ENCODE measurements at places on chromosomes 12 and 14.
A peak's percentile ranks its signal among the peaks of the same experiment; 100 is the strongest.

- DNase-seq: no peak
Measured at GRCh38 chr14:52950898-52951680, at the start of gene FERMT2. TSS of gene FERMT2 (minus strand) at chr14:52951050. CDS start at chr14:52950568, 482 bp downstream.

- no peak for DNase-seq
Measured at GRCh38 chr12:14113031-14113430, 131.6 kb upstream of the GRIN2B start.

- DNase-seq: no peak
Measured at GRCh38 chr12:53254816-53255545, 13.1 kb upstream of the ESPL1 start.

GRCh38 chr12:31008241-31008761 is 65.4 kb upstream of the DDX11 start:
- DNase-seq: no peak

GRCh38 chr12:95130096-95130495 is 56.7 kb upstream of the NR2C1 start:
- no peak for DNase-seq

DNA sequence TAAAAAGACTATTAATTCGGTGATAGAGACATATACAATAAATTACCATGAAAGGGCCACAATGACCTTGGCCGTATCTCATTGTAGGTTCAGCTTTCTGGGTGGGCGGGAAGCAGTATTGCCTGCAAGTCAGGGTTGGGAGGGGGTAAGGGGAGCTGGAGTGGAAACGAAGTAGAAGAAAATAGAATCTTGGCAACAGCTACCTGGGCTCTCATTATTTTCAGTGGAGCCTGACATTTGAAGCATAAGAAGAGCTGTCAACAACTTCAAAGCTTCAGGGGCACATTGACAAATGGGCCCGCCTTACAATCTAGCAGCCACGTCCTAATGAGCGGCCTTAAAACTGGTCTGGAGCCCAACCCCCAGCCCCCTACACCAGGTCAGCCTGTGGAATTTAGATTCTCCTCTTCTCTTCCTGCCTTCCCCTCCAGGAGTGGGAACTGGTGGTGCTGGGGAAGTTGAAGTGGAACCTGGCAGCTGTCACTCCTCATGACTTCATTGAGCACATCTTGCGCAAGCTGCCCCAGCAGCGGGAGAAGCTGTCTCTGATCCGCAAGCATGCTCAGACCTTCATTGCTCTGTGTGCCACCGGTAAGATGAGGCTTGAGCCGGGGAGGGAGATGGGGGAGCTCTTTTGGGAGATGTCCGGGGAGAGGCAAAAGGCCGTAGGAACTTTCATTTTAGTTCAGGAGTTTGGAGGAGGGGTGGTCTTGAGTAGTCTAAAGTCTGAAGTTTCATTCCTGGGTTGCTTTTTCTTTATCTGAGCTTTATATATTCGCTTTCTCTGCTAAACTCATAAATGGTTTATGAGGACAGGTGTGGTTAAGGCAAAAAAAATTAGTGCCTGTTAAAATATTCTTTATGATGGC is 5.0 kb downstream of the CCND2 start:
- no peak for DNase-seq

DNA sequence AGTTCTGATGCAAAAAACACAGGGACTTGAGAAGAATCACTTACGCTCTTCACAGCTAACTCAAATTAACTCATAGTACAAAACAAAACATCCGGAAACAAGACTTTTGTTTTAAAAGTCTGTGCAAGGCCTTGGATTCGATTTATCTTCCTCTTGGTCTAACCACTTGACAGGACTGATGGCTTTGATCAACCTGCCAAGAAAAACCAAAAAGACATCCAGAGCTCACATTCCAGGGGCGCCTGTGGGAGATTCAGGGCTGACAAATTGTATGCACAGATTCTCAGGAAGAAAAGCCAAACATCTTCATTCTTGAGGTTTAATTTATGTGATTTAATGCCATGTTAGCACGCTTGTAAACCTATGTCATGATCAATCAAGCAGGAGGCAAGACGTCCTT is 129.1 kb upstream of the TMCC3 start:
- no peak for DNase-seq

- no peak for DNase-seq
Measured at GRCh38 chr12:55762646-55763045, 19.7 kb downstream of the GDF11 start.

DNA sequence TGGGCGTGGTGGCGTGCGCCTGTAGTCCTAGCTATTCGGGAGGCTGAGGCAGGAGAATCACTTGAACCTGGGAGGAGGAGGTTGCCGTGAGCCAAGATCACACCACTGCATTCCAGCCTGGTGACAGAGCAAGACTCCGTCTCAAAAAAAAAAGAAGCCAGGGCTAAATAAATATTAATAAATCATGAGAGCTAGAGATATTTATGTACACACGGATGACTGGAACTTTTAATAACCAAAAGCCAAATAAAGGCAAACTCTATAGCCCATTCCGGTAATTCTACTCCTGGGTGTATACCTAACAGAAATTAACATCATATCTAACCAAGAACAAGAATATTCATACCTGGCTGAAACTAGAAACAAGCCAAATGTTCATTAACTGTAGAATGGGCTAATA is 7.7 kb upstream of the TRAFD1 start:
- DNase-seq: no peak

- no peak for DNase-seq
Measured at GRCh38 chr12:65742018-65743010, 82.0 kb upstream of the HMGA2 start.

DNA sequence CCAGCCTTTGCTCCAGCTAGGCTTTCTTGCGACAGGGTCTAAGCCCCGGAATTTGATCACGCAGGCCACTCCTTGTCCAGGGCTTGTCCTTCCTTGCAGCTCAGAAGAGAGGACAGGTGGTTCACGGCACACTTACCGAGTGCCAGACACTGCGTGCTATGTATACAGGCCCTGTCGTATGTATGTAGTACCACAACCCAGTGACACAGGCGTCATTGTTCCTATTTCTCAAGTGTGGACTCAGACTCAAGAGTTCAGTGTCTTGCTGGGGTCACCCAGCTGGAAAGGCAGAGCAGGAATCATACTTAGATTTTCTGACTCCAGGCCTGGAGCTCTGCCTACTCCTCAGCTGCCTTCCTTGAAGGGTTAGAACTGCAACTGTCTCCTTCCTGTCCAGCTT is 153.9 kb downstream of the SMOC1 start:
- no peak for DNase-seq

DNA sequence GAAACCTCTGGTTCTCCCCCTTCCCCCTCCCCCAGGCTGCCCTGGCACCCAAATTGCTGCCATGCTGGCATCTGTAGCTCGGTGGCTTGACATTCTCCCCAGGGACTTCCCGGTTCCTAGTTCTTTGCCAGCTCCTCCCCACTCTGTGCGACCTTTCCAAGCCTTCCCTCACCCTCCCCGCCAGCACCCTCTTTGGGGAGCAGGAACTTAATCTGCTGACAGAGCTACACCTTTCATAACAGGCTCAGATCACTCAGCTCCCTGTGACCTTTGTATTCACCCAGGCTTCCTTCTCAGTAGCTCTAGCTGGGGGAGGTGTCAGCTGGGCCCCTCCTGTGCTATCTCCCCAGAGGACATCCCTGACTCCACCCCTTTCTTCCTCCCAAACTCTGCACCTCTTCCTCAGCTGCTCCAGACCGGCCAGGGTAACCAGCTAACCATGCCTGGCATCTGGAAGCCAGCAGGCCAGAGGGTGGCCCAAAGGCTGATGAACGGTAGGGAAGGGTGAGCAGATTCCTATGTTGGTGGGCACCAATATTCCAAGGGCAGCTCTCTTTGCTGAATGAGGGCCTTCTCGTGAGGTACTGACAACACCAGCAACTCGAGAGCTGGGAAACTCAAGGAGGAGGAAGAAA is 1.8 kb upstream of the COX14 start:
- no peak for DNase-seq

DNA sequence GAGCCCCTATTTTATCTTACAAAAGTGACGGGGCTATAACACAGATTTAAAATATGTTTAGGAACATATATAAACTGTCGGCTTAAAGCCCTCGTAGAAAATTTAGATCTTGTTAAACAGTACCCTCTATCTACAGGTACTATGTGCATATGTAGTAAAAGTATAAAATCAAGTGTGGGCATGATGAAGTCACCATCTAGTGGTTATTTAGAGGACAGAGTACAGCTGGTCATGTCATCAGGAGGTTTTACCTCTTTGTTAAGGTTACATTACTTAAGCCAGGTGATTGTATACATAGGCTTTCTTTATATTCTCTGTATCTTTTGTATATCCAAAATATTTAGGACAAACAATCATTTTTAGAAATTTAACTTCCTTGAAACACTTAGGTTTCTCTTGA is 18.2 kb upstream of the TNS2 start:
- DNase-seq: no peak

- peak; percentile 64 for DNase-seq
Measured at GRCh38 chr12:89040146-89040964, 311.9 kb downstream of the DUSP6 start.

GRCh38 chr14:41362139-41362538 is 244.5 kb upstream of the LRFN5 start:
- no peak for DNase-seq

- DNase-seq: no peak
Measured at GRCh38 chr12:39675263-39675662, 55.7 kb upstream of the ABCD2 start.

DNA sequence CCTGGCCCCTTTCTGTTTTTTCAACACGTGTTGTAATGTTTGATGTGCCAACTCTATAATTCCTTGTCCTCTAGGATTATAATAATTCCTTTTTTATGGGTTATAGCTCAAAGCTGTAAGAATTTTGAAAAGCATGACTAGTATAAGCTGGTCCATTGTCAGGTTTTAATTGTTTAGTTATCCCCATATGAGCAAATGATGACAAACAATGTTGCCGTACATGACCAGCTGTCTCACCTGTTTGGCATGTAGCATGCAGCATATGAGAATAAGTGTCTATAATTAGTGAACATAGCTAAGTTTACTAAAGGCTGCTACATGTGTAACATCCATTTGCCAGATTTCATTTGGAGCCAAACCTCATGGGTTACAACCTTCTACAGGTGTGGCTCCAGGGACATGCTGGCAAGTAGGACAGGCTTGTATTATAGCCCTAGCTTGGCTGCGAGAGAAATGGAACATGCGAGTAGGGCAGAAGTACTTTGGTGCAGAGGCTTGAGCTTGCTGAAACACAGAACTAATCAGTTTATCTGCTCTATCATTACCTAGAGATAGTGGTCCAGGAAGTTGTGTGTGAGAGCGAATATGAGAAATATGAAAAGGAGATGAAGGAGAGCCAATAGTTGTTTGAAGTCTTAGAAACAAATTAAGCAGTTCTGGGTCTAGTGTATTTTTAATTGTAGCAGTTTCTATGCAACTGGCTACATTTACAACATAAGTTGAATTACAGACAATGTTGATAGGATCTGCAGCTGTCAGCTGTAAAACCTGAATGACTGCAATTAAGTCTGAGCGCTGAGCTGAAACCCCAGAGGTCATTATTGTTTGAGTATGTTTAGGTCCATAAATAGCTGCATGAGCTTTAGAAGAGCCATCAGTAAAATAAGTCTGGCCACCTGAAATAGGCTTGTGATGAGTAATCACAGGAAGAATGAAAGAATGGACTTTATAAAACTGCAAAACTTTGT is 22.6 kb upstream of the MAPKAPK5 start:
- DNase-seq: no peak

DNA sequence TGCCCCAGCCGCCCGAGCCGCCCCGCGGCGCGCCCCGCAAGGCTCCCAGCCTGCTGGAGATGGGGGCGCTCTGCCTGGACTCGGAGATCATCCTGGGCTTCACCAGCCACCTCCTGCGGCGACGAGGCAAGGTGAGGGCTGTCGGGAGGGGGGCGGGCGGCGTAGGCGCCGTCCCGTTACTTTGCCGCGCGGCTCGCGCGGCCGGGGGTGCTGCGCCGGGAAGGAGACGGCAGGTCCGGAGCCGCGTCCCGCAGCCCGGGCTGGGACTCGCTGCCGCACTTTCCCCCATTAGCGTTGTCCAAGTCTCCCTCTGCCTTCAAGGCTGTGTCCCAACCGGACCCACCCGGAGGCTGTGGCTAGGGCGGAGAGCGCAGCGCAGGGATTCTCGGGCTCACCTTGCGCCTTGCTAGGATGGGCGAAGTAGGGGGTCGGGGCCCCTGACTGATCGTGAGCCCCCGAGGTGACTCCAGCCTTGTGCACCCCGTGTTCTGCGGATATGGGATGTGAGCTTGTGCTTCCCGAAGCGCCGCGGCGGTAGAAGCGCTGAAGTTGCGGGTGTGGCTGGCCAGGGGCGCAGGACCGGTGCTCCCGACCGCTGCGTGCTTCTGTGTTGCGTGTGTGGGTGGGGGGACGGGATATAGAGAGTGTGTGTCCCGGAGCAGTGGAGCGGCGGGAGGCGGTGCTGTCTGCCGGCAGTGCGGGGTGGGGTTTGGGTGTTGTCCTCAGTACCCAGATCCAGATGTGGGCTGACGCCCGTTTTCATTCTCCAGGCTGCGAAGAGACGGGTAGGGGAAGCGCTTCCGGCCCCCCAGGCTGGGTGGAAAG is 1.7 kb upstream of the KIF26A start:
- DNase-seq: no peak
